ENCODE measurements at places on chromosomes 6 and 20.
A peak's percentile ranks its signal among the peaks of the same experiment; 100 is the strongest.

DNA sequence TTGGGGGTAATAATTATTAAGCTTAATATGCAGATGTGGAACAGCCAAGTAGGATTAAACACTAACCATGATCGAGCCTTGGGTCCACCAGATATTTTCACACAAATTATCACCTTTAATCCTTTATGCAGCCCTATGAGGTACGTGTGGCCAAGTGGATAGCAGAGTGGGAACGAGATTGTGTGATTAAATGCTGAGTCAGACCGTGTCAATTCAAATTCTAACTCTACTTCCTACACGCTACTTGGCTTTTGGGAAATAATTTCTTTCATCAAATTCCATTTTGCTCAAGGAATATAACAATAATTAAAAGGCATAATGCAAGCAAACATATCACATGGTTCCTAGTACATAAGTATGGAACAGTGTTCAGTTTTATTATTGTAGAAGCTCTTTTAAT lies 329.2 kb downstream of the CBLN4 start:
- DNase-seq: no peak

- no peak for DNase-seq
Measured at GRCh38 chr6:75481394-75481793, 12.2 kb downstream of the FILIP1 start.

GRCh38 chr20:58579819-58580473 lies 64.7 kb upstream of the APCDD1L start:
- no peak for DNase-seq

GRCh38 chr6:33417128-33417902 lies 592 bp downstream of the CUTA start:
- peak; percentile 37 for DNase-seq

GRCh38 chr20:25033265-25033923 lies 24.5 kb downstream of the ACSS1 start:
- no peak for DNase-seq

GRCh38 chr20:44928595-44928994 lies 18.7 kb downstream of the PABPC1L start:
- no peak for DNase-seq

- DNase-seq: no peak
Measured at GRCh38 chr6:96065213-96065612, 49.4 kb downstream of the FUT9 start.

- DNase-seq: no peak
Measured at GRCh38 chr20:63564036-63564810, 9.8 kb downstream of the HELZ2 start.

- no peak for DNase-seq
Measured at GRCh38 chr6:12621754-12622153, 94.8 kb upstream of the PHACTR1 start.

DNA sequence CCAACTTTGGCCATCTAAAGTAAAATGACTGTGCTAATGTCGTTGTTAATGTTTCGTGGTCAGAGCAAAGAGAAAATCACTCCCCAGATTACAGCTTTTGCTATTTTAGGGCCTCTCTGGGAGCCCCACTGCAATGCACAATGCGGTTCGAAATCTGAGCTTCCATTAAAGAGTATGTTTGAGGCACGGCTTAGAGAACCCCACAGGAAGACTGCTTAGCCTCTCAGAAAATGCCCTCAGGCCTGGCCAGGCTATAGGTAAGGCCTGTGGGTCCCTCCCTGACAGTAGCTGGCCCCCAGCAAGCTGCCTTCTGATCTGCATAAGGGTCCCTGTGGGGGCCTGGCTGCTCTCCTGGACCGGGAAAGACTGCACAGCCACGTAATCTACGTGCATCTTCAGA lies 274.6 kb downstream of the PTPRT start:
- no peak for DNase-seq

- DNase-seq: no peak
Measured at GRCh38 chr20:59866338-59866737, 67.1 kb downstream of the SYCP2 start.
